ENCODE measurements at places on chromosomes 3 and 15. TPM values are rescaled to one million over a fixed set of nuclear protein-coding genes. Genes with fewer than 3 reads are reported as not detected.

GRCh38 chr3:49313896-49314688 is 25.8 kb downstream of the USP4 start:
- peaks cover 20% of the 10 kb centered on the region for H3K36me3 ChIP-seq
- no peaks in the 10 kb centered on the region for H3K4me1 ChIP-seq
- H3K27me3 ChIP-seq = no peaks in the 10 kb centered on the region
- no peak overlapping the region for H3K27ac ChIP-seq
- no peak for DNase-seq

DNA sequence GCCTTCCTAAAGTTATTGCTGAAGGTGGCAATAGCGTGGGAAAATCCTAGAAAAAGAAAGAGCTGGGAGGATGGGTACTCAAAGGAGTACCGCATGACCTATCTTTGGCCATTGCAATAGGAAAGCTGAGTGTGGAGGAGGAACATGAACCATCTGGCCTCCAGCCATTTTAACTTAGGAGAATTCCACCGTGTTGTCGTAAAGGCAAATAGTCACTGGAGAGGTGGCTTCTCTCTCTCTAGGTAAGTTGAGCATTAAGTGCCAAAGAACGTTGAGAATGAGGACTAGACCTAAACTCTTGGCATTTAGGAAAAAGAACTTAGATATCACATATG is 16.1 kb upstream of the CMTM7 start:
- H3K4me3 ChIP-seq = no peak overlapping the region
- no peaks in the 10 kb centered on the region for H3K36me3 ChIP-seq
- H3K4me1 ChIP-seq = peaks cover 8% of the 10 kb centered on the region
- no peak overlapping the region for H3K27ac ChIP-seq

DNA sequence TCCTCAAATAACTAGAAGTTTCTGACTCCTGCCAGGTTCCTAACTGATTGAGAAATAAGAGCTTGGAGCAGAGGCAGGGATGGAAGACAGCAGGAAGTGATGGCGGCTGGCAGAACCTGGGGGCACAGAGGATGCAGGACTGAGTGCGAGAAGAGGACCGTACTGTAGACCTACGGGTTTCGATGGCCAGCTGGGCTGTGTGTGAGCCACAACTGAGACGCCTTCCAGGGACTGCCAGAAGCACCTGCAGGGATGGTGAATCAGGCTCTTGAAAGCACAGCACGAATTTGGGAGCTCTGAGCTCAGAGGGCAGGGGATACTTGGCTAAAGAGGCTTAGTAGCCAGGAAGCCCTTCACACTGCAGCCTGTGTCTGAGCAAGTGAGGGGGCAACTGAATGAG is 165.6 kb downstream of the ABHD5 start:
- H3K27me3 ChIP-seq = peaks cover 62% of the 10 kb centered on the region
- H3K27ac ChIP-seq = no peak overlapping the region
- H3K36me3 ChIP-seq = no peaks in the 10 kb centered on the region
- DNase-seq = no peak
- H3K4me3 ChIP-seq = no peak overlapping the region
- H3K4me1 ChIP-seq = peaks cover 22% of the 10 kb centered on the region

CLDN18 gene
- 3.3 TPM for total RNA-seq

SNTN gene
- 0.29 TPM for total RNA-seq
